ENCODE measurements at places on chromosomes 1 and 21.

- no peak for DNase-seq
These were observed 152.0 kb upstream of the GRIK3 start for GRCh38 chr1:37186246-37186756.

DNA sequence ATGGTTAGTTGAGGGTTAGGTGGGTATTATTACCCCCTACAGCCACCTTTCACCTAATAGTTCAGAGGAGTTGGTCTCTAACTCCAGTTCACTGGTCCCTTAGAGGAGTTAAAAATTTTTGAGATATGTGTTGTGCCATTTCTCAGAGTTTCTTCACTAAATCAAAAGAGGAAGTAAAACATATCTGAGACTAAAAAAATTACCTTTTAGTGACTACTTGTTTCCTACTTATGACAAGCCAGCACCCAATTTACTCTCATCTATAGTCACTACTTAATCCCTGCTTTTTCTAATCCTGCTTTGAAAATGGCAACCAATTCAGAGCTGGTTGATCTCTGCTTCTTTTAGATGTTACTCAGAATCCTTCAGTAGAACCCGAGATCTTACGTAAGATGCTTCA is 1316.8 kb upstream of the B3GALT2 start:
- DNase-seq: no peak

GRCh38 chr1:53628286-53628955 is 110.5 kb downstream of the GLIS1 start:
- no peak for DNase-seq

DNA sequence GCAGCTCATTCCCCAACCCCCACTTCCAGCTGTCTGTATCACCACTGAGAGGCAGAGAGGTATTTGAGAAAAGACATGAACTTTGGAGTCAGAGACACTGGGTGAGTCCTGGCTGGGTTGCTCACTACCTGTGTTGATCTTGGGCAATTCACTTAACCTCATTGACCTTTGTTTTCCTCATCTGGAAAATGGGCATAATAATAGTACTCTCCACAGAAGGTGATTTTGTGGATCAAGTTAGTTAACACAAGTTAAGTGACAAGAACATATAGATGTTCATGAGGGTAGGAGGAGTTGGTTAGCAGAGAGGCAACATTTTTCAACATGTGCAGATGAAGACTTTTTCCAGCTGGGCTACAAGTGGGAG is 17.1 kb upstream of the ETV3L start:
- DNase-seq: no peak

GRCh38 chr1:63126104-63126503 is 196.3 kb upstream of the FOXD3 start:
- DNase-seq: no peak

GRCh38 chr1:172122381-172122780 is 281.1 kb downstream of the DNM3 start:
- no peak for DNase-seq

GRCh38 chr1:205122489-205122882 is 708 bp upstream of the RBBP5 start:
- no peak for DNase-seq

DNA sequence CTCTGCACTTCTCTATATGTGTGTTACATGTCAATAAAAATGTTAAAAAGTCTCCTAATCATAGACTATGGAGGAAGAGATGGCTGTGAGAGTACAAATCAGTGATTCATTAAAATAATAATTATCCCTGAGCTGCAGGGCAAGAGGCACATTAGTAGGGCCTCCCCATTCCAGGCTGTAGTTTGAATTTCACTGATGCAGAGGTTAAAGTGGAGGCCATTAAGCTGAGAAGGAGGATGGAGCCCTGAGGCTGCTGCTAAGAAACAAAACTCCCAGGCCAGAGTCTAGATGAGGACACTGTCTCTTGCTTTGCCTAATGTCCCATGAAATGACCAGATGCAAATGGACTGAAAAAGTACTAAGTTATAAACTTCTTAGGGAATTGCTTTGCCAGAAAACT is 89.1 kb upstream of the WDR26 start:
- DNase-seq: no peak

DNA sequence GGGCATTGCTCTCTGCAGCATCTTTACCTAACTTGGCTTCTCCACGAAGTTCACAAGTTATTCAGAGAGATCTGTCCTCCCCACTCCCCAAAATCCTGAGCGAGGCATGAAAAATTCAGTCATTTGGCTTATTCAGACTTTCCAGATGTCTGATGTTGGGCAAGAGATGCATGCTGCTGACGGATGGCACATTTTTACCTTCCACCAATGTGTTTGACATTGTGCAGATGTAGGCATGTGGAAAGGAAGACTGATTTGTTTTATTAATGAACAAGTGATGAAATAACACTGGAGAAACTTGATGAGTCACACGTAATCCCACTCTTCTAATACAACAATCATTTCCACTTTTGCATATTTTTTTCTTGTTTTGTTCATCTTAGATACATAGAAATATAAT is 86.7 kb downstream of the C1orf94 start:
- no peak for DNase-seq

DNA sequence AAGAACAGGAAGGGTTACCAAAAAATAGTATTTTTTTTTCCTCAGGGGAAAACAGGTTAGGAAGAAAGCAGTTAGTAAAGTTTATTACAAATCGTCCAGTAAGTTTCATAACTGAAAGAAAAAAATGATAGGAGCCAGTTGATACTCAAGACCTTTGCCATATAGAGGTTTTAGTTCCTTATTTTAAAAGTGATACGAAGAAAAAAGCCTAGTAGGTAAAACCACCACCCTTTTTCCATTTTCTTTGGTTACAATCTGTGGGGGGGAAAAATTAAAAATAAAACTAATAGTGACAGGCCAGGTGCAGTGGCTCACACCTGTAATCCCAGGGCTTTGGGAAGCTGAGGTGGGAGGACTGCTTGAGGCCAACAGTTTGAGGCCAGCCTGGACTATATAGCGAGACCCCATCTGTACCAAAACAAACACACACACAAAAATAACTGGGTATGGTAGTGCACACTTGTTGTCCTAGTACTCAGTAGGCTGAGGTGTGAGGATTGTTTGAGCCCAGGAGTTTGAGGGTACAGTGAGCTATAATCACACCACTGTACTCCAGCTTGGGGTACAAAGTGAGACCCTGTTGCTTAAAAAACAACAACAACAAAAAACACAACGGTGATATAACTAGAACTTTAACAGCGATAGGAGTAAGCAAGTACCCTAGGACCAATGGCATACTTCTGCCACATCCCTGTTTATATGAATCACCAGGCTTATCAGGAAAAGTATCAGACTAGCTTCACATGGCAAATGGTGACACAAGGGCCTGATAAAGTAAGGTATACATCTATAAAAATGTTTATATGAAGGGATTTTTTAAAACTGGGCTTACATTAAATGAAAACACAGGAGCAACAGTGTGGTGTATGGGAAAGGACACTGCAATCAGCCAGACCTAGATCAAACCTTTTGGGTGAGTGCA is 5.4 kb downstream of the TMEM59 start:
- DNase-seq: no peak

- DNase-seq: no peak
These were observed 171.0 kb downstream of the LRRC40 start for GRCh38 chr1:70034403-70034802.

GRCh38 chr21:15932726-15933125 is 202.9 kb downstream of the USP25 start:
- no peak for DNase-seq

GRCh38 chr1:8293641-8294169 is 24.2 kb upstream of the SLC45A1 start:
- no peak for DNase-seq

GRCh38 chr1:10671622-10672342 is 124.7 kb downstream of the CASZ1 start:
- DNase-seq: no peak

GRCh38 chr1:169309178-169310166 is 58.1 kb downstream of the NME7 start:
- no peak for DNase-seq

DNA sequence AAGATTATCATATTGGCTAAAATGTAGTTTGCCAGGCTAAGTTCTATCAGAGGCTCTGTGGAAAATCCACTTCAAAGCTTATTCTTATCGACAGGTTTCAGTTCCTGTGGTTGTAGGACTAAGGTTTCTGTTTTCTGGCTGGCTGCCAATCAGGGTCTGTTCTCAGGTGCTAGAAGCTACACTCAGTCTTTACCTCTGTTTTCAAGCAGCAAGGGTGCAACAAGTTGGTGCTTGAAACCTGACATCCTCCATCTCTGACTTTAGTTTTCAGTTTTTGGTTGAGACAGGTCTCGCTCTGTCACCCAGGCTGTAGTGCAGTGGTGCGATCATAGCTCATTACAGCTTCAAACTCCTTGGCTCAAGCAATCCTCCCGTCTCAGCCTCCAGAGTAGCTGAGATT is 15.3 kb upstream of the TMCO2 start:
- DNase-seq: peak; percentile 74

DNA sequence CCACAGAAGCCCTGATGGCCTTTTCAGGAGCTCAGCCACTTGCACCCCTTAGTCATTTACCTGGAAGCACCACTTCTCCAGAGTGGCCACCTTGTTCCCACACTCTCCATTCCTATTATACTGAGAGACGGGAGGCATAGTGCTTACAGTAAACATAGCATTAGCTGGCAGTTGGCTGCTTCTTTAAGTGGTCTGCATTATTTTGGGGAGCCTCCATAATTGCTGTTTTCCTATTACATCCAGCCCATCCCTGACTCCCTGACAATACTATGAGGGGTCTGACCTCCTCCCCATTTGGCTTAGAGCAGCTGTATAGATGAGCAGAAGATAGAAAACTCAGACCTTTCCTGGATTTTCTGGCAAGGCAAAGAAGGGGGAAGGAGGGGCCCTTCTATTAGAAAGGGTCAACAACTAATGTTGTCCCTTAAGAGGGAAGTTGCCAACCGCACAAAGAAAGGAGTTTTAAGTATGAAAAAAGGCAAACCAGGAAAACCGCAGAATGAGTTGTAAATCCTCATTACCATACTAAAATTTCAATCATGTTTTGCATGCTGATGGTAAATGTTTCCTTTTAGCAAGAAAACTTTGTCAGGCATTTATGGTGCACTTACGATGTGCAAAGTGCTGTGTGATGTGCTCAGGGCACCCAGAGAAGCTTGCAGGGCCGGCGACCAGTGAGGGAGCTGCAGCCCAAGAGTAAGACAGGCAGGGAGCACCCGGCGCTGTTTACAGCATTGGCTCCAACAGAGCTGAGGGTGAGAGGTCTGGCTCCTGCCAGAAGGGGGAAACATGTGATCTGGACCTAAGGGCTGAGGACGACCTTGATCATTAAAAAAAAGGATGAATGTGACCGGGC is 167.3 kb downstream of the ZZZ3 start:
- DNase-seq: no peak

- no peak for DNase-seq
These were observed 11.4 kb upstream of the SLC2A5 start for GRCh38 chr1:9080705-9081291.

- no peak for DNase-seq
These were observed at the start of gene FAM110D for GRCh38 chr1:26158908-26159742. Gene FAM110D, plus strand, starts transcription at chr1:26159079. Its CDS starts 2,213 bp downstream, at chr1:26161292.

GRCh38 chr21:34603002-34603709 is 11.8 kb downstream of the RCAN1 start:
- no peak for DNase-seq

- no peak for DNase-seq
These were observed 73.3 kb downstream of the MRPL37 start for GRCh38 chr1:54273092-54273794.

GRCh38 chr21:41425954-41426675 is at the start of gene MX1:
Gene MX1, plus strand, starts transcription at chr21:41426239. Its CDS starts 5,832 bp downstream, at chr21:41432071.
- peak; percentile 85 for DNase-seq

- no peak for DNase-seq
These were observed 281.5 kb downstream of the NEGR1 start for GRCh38 chr1:72000809-72001208.

GRCh38 chr1:40977716-40978115 is 1.8 kb upstream of the CTPS1 start:
- DNase-seq: no peak

DNA sequence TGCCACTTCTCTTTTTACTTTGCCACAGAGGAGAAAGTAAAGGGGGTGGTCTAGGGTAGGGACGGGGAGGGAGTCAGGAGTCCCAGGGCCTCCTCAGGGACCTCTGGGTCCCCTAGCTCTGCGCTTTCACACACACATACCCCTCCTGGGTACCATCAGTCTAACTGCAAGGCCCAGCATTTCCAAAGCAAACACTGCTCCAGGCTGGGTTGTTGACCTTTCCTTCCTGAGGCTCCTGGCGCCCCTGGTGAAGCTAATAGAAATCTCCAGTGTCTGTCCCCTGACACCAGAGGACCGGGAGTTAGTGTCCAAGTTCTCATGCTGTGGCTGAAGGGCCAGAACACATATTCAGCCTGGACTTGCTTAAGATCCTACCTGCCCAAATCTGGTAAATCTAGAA is 3.9 kb downstream of the TMEM63A start:
- no peak for DNase-seq

DNA sequence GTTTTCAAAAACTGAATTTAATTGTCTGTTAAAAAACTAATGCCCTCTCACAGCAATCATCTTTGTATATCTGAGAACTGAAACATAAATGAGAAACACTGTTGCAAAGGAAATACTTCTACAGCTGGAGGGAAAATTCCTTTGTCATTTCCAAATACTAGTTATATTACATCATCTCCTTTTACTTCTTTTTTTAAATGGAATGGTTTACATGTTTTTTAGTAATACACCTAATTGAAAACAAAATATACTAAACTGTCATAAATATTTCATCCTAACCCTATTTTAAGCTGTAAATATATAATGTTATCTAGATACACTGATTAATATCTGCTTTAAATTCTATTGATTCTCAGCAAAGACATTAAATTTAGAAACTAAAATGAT is 19.1 kb downstream of the CDC42BPA start:
- no peak for DNase-seq

GRCh38 chr1:4305526-4306301 is 348.7 kb upstream of the AJAP1 start:
- DNase-seq: no peak

- DNase-seq: no peak
These were observed 4.8 kb downstream of the TBX19 start for GRCh38 chr1:168285521-168285790.

- no peak for DNase-seq
These were observed 54.2 kb upstream of the SSBP3 start for GRCh38 chr1:54460351-54460750.

GRCh38 chr1:15609631-15610030 is 7.6 kb upstream of the DDI2 start:
- DNase-seq: no peak

DNA sequence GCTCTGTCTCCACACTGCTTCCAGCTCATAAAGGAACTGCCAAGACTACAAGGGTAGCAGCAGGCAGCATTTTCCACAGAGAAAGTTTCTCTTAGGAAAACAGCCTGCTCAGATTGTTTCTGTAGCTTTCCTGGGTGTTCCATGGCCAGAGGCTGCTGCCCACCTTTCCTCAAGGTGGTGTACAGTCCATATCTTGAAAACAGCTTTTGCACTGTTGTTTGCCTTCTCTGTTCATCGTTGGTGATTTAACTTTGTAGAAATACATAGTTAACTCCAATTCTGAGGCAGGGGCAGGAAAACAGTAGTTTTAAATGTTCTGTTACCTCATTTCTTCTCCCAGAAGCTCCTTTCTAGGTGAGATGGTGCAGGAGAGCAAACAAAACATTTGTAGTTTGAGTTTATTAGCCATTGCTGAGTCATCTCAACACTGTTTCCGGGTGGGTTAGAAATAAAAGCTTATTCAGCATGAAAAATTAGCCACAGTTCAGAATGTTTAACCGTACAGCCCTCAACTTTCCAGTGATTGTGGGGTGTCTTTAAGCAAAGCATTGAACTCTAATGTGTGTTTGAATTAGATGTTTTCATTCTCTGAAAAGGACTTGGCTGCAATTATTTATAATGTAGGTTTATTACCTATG is 41.7 kb downstream of the DIP2A start:
- DNase-seq: no peak

- DNase-seq: no peak
These were observed 8.8 kb upstream of the HENMT1 start for GRCh38 chr1:108669679-108670078.

GRCh38 chr1:230265200-230266115 is 160.7 kb downstream of the PGBD5 start:
- peak; percentile 26 for DNase-seq

Measured in activated naive CD4-positive, alpha-beta T cell treated with anti-CD3 and anti-CD28 coated beads, Interleukin-2, amount 50 U/mL, for 72 hours (primary cell).